ENCODE measurements at places on chromosomes 7 and 10. TPM values are rescaled to one million over a fixed set of nuclear protein-coding genes. Genes with fewer than 3 reads are reported as not detected.

DNA sequence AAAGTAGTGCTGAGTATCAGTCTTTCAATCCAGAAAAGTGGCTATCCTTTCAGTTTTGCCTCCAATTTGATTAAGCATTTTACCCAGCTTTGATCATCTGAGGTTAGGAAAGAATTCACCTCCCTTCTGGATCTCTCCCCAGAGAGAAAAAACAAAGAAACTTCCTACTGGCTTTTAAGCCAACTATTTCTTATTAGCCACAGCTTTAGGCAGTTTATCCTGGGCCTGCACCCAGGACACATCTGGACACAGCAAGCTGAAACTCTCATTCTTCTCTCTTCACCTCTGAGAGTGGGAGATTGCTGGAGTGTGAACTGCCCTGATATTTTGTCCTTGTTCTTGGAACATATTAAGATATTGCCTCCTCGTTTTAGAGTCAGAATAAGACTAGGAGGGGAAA, 43.5 kb upstream of the LSM8 start:
- DNase-seq: no peak

Gene GIMAP1
- 0.07 TPM for total RNA-seq

GRCh38 chr7:85516675-85517074, 329.8 kb upstream of the SEMA3D start:
- DNase-seq: no peak

Gene LHFPL3
- total RNA-seq: not detected

DNA sequence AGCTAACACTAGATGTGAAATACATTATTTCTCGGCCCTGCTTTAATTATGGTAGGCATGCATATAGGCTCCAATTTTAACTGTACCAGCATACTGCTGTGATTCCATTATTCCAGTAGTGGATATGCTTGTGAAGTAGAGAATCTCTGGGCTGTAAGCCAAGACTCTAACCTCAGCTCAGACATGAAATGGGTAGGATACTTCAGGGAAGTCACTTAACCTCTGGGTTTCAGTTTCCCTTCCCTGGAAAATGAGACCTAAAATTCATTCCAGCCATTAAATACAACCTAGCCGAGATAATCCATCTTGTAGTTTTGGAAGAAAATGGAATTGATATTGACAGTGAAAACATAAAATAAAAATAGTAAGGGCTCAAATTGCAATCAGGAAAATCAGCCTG, 59.6 kb upstream of the TRIL start:
- DNase-seq: peak; percentile 83

GRCh38 chr10:26879744-26880143, 19.0 kb upstream of the ABI1 start:
- DNase-seq: no peak

- no peak for DNase-seq
Observed at GRCh38 chr10:58546722-58547445, 34.2 kb downstream of the BICC1 start.

Gene TDRD1
- not detected for total RNA-seq

- DNase-seq: peak; percentile 73
Observed at GRCh38 chr10:103709341-103709920, 145.9 kb downstream of the SH3PXD2A start.

GRCh38 chr10:9028231-9028630, 973.7 kb downstream of the GATA3 start:
- DNase-seq: no peak

Gene CFAP70
- total RNA-seq: not detected

- peak; percentile 99 for DNase-seq
Observed at GRCh38 chr7:116524609-116525297, at the start of gene CAV1. TSS of gene CAV1 (plus strand) at chr7:116525036. CDS start at chr7:116525063, 27 bp downstream.

DNA sequence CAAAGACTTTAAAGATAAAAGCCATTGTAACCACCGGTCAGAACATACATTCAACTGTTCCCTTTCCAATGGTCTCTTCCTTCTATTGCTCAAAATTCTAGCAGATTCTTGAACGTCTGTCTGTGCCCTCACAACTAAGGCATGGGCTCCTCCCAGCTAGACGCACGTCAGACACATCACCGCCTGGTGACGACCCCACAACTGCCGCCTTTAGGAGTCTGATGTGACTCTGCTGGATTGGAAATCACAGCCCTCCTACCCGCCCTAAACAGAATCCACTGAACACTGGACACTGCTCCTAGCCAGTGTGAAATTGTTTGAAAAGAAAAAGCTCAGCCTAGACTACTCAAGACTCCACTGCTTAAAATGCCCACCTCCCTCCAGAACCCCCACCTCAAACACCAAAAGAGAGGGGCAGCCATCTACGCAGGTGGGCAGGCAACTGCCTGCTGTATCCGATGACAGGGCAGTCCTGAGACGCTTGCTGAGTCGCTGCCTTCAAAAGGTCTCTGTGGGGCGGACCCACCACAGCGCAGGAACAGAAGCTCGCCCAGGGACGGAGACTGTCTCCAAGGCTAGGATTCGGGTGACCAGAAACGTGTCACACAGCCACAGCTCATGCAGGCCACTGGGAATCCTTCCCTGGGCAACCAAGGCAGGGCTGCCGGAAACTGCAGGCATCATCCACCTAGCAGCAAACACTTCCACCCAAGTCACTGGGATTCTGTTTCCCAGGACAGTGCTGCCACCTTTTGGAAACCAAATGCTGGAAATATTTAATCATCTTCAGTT, 34.7 kb downstream of the GSDME start:
- DNase-seq: peak; percentile 60

DNA sequence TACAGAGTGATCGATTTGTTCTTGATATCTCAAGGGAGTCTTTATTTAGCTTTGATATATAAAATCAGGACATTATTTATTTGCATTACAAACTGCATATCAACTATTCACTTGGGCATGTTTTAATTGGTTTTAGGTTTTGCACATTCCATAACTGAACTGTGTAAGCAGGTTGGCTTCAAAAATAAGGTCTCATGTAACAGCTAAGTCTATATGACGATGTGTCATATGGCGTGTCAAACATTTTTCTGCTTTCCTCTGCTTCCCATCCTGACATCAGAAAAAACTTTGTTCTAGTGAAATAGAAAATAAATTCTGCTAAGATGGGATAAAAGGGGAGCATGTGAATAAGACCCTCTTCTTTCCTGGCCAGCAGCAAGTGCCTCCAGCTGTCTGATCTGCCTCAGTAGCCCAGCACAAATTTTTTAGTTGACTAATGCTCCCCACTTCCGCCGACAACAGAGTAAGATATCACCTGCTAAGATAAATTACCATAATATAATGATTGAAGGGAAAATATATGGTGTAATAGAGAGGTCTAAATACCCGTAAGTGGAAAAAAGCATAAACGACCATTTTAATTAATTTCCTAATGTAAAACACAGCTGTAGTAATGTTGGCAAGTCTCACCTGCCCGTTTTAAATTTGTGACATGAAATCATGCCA, 180.5 kb downstream of the TAX1BP1 start:
- no peak for DNase-seq

GRCh38 chr7:89027781-89028180, 232.2 kb upstream of the TEX47 start:
- no peak for DNase-seq

Gene SLC16A9
- total RNA-seq: 0.07 TPM

DNA sequence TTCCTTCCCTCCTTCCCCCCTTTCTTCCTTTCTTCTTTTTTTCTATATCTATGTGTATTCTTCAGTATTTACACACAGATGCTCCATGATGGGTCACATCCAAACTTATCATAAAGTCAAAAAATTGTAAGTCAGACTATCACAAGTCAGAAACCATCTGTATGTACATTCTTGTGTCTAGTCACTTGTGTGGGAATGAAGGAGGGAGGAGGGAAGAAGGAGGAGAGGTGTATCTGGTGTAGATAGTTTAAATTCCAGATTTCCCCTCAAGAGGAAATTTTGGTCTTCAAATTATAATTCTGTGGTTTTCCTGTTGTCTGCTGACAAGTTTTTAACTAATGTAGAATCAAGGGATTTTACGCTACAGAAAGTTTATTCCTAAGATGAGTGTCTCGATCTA, 287.2 kb downstream of the ETV1 start:
- peak; percentile 4 for DNase-seq

DNA sequence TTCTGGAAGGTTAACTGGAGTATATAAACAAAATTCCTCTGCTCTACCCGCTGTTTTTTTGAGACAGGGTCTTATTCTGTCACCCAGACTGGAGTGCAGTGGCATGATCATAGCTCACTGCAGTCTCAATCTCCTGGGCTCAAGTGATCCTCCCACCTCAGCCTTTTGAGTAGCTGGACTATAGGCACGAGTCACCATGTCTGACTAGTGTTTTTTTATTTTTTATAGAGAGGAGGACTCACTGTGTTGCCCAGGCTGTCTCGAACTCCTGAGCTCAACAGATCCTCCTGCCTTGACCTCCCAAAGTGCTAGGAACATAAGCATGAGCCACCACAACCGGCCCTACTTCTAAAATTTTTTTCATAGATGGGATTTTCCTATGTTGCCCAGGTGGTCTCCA, 2.2 kb downstream of the RAB18 start:
- DNase-seq: peak; percentile 18

Gene PKD2L1
- not detected for total RNA-seq

- no peak for DNase-seq
Observed at GRCh38 chr7:6607651-6608051, 7.8 kb upstream of the ZNF853 start.

- peak; percentile 44 for DNase-seq
Observed at GRCh38 chr10:125163803-125164202, 3.4 kb upstream of the CTBP2 start.

DNA sequence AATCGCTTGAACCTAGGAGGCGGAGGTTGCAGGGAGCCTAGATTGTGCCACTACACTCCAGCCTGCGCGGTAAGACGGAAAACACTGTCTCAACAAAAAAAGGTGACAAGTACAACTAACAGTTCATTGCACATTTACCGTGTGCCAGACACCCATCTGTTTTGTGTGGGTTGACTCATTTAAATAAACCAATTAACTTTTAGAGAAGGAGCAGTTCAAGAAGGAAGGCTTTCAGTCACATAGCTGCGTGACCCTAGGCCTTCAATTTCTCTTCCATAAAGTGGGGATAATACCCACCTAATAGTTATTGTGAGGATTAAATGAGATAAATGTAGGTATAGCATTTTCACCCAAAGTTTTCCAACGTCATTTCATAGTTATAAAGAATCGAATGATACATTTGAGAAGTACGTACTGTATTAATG, 52.3 kb upstream of the KDM7A start:
- no peak for DNase-seq

GRCh38 chr10:60964257-60965235, 20.6 kb upstream of the RHOBTB1 start:
- peak; percentile 84 for DNase-seq

- no peak for DNase-seq
Observed at GRCh38 chr10:127418536-127419168, 130.5 kb upstream of the NPS start.

DNA sequence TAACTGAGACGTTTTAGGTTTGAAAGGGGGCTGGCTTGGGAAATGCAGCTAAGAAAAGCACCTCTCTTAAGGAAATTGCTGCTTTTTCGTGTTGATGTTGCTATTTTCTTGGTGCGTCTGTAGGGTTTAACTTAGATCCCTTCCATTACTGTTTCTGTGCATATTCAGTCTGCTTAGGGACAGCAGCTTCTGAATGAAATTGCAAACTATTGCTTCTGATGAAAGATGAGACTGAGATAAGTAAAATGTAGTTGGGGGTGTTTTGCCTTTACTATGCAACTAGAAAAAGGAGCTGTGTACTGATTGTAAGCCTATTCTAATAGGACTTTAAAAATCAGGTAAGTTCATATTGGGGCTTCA, 772 bp downstream of the HDAC9 start:
- no peak for DNase-seq

DNA sequence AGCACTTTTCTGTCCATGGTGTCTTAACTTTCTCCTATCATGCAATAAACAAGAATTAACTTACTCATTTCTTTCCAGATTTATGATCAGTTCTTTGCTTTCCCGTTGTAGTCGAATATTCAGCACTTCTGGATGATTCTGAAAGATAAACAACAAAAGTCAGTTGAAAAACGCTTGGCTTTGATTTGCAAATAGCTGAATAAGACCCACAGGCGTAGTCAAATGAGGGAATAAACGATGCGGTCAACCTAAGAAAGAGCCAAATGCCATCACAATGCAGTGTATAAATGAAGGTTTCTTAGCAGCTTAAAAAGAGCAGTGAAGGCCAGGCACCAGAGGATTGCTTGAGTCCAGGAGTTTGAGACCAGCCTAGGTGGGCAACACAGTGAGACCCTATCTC, 109.4 kb downstream of the ADAM12 start:
- DNase-seq: no peak

- no peak for DNase-seq
Observed at GRCh38 chr10:15242261-15242840, 73.9 kb upstream of the NMT2 start.

DNA sequence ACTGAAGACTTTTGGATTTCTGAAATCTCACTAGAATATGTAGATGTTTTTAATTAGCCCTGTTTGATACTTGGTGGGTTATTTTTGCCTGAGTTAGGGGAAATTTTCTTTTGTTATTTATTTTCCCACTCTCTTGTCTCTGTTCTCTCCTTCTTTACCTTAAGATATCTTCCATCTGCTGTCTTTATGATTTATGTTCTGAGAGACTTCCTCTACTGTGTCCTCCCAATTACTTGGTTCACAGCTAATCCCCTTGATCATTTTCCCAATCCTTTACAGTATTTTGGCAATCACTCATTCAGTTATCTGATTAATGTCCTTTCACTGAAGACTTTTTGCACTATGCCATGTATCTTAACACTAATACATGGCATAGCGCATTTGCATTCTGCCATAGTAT, 49.5 kb upstream of the SRPK2 start:
- no peak for DNase-seq

- DNase-seq: peak; percentile 49
Observed at GRCh38 chr7:517774-518629, 1.6 kb downstream of the PDGFA start.

Gene BICC1
- total RNA-seq: 39.1 TPM

DNA sequence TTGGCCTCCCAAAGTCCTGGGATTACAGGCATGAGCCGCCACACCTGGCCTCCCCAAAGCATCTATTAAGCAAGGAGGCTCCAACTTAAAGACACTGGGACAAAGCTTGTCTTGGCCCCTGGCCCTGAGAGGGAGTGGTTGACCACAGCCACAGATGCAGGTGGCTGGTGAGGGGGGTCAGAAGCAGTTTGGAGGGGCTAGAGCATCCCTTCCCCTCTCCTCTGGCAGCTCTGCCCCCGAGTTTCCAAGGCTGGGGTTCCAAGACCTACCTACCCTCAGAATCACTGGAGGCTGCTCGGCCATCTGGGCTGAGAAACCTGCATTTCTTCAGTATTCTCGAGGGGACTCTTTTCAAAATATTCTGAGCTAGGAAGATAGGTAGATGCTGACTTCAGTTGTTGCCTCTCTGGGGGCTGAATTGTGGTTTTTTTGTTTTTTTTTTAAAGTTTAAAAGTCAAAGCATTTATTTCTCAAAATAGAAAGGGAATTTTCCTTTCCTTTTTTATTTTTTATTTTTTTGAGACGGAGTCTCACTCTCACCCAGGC, 32.6 kb downstream of the DDIT4 start:
- DNase-seq: no peak

Data from M059J (cell line).